Left lobe of liver (tissue), 2 donors: ENCODE measurements at places on chromosomes 7 and 10. TPM values are rescaled to one million over a fixed set of nuclear protein-coding genes. Genes with fewer than 3 reads are reported as not detected.

The ADRA2A gene
- 0.53 TPM for total RNA-seq

The GPR22 gene
- total RNA-seq: not detected

The STEAP2 gene
- 0.81 TPM for total RNA-seq

The CALD1 gene
- total RNA-seq: 145 TPM

The NKX1-2 gene
- 0.05 TPM for total RNA-seq

The MOGAT3 gene
- total RNA-seq: 12.0 TPM

The HOXA11 gene
- total RNA-seq: not detected

- DNase-seq: peak; percentile 19
These were observed 49.3 kb upstream of the NCAPG2 start for GRCh38 chr7:158753900-158754299.

- no peak for DNase-seq
These were observed 26.7 kb upstream of the CROT start for GRCh38 chr7:87318741-87319140.

DNA sequence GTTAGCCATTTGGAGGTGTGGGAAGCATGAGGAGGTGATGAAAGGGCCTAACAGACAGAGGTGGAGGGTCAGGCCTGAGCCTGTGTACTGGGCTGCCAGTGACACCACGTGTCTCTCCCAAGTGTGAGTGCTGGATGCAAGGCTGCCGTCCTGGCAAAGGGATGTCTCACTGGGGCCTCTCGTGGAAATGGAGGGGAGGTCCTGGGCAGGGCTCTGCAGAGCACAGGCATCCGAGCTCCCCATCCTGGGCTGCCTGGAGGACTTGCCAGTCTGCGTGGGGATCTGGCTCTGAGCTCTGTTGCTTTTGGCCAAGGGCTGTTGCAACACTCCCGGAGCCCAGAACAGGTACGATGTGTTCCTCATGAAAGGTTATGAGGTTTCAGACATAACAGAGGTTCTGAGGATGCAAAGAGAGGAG, 77.3 kb downstream of the GRK5 start:
- DNase-seq: peak; percentile 87

- DNase-seq: no peak
These were observed 1.1 kb upstream of the ITGB8 start for GRCh38 chr7:20329389-20330238.

DNA sequence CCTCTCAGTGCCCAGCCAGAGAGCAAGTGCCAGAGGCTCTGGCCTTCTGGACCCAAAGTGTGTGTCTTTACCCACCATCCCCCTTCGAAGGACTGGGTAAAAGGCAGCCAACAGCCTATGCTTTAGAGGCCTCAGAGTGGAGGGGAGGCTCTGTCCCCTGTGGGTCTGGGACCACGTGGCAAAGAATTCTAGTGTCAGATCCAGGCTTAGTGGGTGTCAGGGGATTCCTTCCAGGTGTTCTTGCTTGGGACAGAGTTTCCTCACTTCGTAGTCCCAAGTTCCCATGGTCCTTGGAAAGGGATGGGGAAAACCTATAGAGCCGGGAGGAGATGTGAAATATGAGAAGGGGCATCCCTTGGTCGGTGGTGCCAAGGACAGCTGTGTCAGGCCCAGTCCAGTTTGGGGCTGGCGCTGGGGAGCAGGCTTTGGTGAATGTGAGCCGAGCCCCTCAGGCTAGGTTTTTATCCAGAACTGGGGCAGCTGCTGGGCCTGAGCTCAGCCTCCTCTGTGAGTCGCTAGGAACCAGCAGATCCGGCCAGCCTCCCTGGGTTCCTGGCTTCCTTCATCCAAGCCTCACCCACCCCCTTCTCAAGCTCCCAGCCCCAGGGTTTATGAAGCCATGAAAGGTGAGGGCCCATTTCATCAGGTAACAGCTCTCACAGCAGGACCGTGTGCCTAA, 71.2 kb downstream of the C10orf105 start:
- DNase-seq: no peak

GRCh38 chr7:21912931-21913780, 32.5 kb downstream of the CDCA7L start:
- DNase-seq: no peak

DNA sequence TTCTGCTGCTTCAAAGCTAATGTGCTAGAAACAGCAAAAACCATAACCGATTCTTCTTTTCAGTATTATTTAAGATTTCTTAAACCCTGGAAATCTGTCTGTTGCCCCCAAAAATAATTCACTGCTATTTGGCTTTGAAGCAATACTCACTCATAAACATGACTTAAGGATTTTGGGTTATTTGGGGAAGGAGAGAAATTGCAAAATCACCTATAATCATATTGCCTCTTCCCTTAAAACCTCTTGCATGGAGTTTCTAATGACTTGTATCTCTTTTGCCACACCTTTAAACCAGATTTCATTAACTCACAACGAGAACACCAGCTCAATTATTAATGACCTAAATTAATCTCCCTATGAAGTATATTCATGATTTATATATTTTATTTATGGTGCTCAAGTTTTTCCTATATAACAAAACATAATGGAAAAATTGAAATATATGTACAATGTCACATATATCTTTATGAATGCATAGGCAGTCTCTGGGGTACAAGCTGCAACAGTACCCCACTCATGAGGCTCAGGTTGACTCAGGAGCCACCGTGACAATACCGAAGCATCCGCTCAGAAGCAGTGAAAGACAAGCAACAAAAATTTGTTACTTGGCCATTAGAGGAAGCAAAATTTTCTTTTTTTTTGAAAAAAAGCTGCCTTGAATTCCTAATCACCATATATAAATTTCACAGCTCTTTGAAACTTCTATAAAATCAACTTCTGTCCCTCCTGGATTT, 3.0 kb downstream of the NAMPT start:
- no peak for DNase-seq

DNA sequence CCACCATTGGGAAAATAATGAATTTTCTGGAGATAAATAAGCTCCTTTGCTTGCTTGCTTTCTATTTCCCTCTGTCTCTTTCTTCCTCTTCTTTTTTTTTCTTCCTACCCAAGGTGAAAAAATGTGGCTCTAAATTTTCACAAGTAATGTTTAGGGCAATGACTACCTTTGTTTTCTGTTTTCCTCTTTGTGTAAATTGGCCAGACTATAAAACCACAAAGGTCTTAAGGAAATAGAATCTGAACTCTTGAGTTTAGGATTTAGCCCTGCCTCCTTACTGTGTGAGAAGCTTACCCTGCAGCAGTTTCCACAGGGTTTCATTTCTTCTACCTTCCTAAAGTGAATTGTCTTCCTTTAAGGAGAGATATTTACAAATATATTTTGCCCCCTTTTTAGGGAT, 330.4 kb downstream of the ARL4A start:
- no peak for DNase-seq

DNA sequence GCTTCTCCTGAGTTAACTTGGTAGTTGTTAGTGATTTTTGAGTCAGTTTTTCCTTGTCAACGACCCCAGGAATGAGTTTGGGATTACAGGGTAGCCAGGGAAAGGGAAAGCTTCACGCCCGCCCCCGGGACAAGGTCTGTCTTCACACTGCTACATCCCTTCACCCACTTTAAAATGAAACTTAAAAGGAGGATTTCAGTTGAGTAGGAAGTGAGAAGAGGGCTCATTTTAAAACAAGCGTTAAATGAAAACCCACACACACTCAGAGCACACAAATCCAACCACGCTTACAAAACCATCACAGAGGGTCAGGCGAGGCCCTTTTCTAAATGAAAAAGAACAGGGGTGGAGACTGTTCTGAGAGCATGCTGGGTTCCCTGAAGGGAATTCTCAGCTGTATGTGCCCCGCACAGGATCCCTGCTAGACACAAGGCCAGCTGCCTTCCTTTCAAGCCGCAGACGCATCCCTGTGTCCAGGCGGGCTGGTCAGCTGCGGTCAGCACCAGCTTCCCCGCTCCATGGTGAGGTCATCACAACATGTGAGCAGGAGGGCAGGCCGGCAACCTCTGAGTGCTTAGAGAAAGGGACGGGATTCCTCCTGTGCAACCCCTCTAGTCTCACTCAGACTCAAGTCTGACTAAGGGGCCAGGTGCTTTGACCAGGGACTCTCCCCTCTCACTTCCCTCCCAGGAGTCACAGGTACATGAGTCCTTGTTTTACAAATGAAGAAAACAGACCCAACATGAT, 111.8 kb downstream of the EGFR start:
- no peak for DNase-seq

- peak; percentile 28 for DNase-seq
These were observed 116.3 kb upstream of the PPP2R2D start for GRCh38 chr10:131784363-131785120.

- DNase-seq: no peak
These were observed 68.7 kb downstream of the VWA2 start for GRCh38 chr10:114307731-114308130.

DNA sequence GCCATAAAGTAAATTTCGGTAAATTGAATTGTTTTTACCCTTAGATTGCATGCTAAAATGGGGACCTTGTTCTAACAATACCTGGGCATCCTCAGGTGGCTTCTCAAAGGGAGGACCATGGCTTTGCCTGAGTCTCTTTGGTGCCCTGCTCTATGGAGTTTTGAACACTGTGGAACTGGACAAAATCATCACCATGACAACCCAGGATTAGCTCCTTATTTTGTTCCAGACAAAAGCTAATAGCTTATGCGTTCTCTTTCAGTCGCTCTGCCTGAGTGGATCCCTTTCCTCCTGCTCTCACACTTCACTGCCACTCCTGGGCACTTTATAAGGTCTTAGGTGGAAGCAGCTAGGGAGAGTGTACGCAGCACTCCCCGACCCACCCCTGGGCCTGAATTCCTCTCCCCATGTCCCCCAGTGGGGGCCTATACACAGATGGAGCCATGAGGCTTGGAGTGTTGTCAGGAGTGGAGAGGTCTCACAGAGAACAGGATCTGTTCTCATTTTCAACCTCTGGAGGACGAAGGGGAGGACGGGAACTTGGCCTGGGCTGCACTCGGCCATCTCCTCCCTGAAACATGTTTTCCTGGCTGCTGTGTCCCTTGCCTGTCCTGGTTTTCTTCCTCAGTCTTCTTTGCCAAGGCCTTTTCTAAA, 19.0 kb downstream of the ADCYAP1R1 start:
- DNase-seq: no peak

- DNase-seq: no peak
These were observed 267.0 kb downstream of the FRMD4A start for GRCh38 chr10:14063531-14064285.

DNA sequence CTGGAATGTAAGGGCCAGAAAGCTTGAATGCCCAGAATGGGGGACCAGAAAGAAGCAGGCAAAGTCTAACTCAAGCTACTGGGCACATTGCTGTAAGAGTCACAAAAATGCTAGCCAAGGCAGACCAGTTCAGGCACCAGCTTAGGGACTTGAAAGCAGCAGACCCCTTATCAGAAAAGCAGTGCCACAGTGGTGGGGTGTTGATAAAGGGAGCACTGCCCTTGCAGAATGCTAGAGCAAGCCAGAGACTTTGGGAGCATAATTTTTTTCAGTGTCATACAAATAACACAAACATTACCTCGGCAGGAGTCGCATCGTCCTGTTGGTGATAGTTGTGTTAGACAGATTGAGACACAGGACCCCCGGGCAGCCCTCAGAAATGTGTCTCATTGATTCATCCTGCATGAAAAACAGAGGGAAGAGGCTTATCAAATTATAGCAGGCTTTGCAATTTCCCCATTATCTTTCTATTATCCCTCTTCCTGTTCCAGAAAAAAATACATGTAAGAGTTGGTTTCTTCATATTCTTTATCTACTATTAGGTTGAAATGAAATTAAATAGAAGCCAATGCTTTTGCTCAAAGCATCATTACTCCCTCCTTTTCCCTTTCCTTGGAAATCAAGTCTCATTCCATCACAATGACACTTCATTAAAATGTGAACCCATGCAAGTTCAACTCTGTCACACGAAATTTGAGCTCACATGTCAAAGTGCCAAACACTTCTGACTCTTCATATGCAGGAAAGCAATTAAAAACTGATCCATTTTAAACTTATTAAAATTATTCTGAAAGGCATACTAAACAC, 13.4 kb downstream of the LRRC17 start:
- no peak for DNase-seq

GRCh38 chr10:90308223-90308622, 549.6 kb downstream of the HTR7 start:
- no peak for DNase-seq

DNA sequence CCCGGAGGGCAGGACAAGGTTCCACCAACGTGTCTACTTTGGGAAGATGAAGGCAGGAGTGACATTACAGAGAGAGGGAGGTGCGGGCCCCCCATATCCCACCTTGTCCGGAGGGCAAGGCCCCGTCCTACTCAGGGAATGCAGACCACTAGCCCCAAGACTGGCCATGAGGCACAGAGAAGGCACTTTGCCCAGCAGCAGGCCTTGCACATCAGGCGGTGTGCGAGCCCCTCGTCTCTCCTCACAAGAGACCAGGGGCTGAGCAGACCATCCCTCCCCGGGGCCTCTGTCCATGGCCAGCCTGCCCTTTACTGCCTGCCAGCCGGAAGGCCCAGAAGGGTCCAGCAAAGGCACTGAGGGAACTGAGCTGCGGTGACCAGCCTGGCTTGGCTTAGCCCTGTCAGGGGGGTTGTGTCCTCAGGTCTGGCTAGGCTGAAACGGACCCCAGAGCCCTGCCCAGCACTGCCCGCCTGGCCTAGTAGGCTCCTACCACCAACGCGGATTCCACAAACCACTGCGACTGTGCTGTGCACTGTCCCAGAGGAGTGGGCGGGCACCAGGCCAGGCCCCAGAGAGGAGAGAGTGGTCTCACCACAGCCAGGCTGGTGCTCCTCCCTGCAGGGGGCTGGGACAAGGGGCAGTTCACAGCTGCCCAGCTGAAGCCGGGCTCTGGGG, 16.7 kb downstream of the CAMK2B start:
- peak; percentile 42 for DNase-seq

- no peak for DNase-seq
These were observed 23.6 kb upstream of the STK17A start for GRCh38 chr7:43559171-43559945.

DNA sequence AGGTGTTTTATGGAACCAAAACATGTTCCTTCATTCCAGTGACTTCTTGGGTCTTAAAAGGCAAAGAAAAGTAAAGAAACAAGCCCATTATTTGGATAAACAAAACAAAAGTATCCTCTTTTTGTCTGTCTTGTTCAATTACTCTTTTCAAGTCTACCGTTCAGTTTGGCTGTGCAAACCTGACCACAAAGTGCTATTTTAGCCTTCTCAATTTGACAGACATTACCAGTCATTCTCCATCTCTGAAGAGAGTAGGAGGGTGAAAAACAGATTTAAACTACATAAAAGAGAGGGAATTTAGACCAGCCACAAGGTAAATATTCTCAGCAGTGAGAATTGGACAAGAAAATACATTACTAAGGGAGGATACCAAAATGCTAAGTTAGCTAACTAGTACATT, 145.2 kb downstream of the GRM3 start:
- no peak for DNase-seq

DNA sequence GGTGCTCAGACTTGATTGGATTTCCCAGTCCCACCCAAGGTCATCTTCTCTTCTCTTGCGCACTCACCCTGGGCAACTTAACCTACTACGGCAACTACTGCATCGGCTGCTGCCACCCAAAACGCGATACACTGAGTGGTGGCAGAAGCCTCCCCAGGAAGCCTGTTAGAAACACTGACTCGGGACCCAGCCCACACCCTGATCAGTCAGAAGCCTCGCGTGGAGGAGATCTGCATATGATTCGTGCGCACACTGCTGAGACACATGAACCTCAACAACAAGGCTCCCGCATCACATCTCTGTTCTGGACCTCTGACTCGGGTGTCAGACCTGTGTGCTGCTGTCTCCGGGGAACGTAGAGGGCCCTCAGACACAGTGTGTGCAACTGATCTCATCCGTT, 419.5 kb downstream of the PAXIP1 start:
- DNase-seq: no peak

- DNase-seq: no peak
These were observed 28.8 kb upstream of the SNX13 start for GRCh38 chr7:17968791-17969715.
